Spinal cord (tissue), 10 donors: ENCODE measurements at places on chromosomes 3 and 15. TPM values are rescaled to one million over a fixed set of nuclear protein-coding genes. Genes with fewer than 3 reads are reported as not detected.

CFAP20DC gene
- 1.7 TPM for total RNA-seq

GRCh38 chr15:29682361-29682760 lies 139.9 kb downstream of the TJP1 start:
- DNase-seq, result no peak

DNA sequence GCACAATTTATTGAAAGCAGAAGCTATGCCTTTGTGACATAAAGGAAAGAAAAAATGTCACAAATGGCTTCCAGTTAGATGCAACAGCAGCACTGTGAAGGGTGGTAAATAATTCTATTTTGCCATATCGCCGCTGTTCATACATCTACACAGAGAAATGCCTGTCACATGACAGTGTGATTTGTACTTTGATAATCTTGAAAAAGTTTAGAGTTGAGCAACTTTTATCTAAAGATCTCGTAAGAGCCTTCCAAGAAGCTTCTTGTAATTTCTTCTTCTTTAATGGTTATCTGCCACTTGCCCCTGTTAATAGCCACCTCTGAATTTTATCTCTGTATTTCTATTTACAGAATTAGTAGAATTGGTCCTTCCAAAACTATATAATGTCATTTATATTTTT lies 192.3 kb downstream of the ATP8B4 start:
- no peak for DNase-seq

- no peak for DNase-seq
Measured at GRCh38 chr3:152291649-152292066, 22.9 kb downstream of the MBNL1 start.

- no peak for DNase-seq
Measured at GRCh38 chr3:144774897-144775296, 803.3 kb downstream of the DIPK2A start.

- DNase-seq, result no peak
Measured at GRCh38 chr3:23940775-23941174, 4.3 kb upstream of the NR1D2 start.

ATP13A3 gene
- 139 TPM for total RNA-seq

DNA sequence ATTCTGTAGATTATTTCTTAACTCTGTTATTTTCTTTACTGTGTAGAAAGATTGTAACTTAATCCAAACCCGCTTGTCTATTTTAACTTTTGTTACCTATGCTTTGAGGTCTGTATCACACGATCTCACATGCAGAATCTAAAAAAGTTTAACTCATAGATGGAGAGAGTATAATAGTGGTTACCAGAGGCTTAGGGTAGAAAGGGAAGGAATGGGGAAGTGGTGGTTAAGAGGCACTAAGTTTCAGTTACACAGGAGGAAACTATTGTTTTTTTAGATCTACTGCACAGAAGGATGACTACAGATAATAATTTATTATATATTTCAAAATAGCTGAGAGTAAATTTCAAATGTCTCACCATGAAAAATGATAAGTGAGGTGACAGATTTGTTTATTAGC lies 515.2 kb downstream of the RSL24D1 start:
- no peak for DNase-seq

DNA sequence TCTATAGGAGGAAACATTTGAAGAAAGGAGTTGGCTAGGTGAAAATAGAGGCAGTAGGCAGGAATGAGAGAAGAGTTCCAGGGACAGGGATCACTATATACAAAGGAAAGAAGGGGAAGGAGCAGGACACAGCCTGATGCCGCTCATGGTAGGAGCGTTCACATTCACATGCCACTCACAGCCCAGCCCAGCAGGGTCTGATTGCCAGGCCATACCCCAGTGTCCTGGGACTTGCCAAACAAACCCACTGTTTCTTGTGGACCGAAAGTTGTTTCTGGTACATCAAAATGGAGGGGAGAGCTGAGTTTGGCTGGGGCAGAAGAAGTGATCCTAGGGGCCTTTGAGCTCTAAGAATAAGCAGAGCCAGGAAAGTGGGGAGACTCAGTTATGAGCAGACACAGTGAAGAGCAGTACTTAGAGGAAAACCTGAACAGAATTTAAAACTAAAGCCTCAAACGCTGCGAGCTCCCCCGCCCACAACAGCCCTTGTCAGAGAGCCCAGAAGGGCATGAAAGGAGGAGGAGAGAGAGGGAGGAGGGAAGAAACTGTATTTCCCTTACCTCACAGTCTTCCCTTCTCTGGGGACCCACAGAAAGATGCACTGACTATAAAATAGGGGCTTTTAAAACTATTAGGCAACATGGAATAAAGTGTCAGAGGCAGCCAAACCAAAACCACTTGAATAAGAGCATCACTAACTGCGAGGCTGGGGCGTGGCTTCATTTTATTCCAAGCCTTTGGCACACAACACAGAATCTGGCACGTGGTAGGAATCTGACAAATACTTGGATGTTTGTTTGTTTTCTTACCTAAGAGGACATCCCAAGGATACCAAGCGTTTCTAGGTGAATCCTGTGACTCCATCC lies 129.0 kb downstream of the RPL22L1 start:
- DNase-seq, result no peak

GRCh38 chr3:158771577-158771976 lies 30.3 kb upstream of the MFSD1 start:
- no peak for DNase-seq

- no peak for DNase-seq
Measured at GRCh38 chr3:107132674-107133073, 244.6 kb upstream of the CCDC54 start.

ACTC1 gene
- total RNA-seq, result 2.0 TPM

DNA sequence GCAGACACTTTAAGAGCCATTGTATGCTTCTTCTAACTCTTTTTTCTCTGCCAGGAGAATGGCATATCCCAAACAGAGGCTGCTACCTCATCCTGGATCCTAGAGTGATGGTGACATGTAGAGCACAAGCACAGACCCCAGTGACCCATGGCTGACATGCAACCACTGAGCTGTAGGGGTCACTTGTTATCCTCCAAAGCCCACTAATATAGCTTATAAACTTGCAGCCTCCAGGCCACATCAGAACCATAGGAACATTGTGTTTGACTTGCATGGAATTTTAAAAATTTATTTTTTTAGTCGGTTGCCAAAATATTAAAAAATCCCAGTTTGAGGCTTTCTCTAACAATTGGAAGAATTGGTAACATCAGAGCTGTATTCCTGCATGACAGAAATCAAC lies 283.0 kb upstream of the WNT5A start:
- DNase-seq, result no peak

DNA sequence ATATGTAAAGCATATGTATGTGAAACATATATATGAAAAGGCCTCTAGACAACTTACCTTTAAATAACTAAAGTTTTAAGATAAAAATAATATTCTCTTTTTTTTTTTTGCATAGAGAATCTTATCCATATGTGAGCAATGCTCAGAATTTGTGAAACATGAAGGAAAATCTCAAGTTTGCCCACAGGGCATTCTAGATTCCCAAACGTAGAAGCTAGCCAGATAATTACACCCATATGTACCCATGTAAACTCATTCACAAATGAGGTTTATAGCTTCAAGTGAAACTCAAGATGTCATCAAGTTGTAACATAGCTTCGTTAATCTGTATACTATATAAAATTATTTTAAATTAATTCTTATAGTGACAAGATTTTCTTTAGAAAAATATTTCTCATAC lies 537.3 kb upstream of the NR2F2 start:
- no peak for DNase-seq

DNA sequence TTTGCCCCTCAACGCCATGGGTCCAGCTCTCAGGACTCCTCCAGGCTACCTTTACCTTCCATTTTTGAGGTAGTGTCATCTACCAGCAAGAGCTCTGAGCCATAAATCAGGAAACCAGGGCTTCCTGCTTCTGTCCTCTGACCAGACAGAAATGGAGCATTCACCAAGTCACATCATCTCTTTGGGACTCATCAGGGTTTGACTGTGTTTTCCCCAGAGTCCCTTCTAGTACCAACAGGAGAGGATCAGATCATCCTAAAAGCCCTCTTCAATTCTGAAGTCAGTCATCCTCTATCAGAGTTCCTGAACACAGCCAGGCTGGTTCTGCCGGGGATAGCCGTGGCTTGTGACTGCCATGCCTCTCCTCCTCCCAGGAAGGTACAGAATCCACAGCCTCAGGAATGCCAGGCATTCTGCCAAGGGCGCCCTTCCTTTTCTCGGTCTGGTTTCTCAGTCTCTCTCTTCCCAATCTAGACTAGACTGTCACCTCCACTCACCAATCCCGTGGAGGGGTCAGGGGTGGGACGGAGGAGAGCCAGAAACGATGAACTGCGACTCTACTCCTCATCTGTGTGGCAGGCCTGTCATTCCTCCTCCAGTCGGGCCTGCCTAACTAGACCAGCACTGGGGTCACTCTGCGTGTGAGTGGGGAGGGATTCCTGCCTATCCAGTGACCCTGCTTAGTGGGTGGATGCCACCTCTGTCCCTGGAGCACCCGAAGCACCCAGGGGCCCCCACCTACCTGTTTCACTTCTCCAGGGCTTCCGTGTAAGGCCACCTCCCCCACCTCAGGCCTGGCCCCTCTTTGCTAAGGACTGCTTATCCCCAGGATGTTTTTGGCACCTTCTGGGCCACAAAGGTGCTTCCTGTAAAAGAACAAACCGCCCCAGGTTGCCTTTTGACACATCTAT lies 30.9 kb downstream of the CCNL1 start:
- DNase-seq, result no peak

DNA sequence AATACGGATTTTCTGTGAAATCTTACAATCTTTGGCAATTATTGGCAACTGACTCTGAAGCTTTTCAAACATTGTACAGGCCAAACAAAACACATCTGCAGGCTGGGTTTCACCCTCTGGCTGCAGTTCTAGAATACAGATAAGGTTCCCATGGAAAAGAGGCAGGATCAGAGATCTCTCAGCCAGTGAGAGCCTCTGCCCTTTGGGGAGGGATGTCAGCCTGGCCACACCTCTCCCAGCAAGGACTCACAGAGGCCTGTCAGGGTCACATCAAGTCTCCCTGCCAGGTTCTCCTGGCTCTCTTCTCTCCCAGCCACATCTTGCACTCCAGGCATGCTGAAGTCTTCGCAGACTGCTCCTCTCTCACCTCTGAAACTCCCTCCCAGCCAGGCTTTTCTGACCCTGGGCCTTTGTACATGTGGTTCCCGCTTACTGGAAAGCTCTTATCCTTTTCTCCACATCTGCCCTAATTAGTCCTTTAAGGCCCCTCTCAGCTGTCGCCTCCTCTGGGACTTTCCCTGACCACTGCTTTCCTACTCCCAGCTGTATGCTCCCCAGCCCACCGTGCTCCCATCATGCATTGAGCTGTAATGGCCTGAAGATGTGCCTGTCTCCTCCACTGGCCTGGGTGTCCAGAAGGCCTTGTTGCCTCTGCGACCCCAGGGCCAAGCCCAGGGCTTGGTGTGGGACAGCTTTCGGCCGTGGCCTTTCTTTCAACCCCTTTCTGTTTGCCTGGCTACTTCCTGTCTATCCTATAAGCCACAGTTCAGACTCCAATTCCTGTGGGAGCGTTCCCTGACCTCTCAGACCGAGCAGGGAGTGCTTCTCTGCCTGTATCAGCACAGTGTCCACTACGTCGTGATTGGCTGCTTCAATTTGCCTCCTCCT lies 4.3 kb downstream of the RBP1 start:
- no peak for DNase-seq

ZNF80 gene
- total RNA-seq, result 0.06 TPM

- no peak for DNase-seq
Measured at GRCh38 chr15:68518785-68519430, 59.9 kb upstream of the CORO2B start.

GRCh38 chr15:77988347-77989295 lies 88.9 kb downstream of the TBC1D2B start:
- DNase-seq, result no peak

FAM3D gene
- total RNA-seq, result 0.39 TPM

VEPH1 gene
- 10.6 TPM for total RNA-seq

MYH15 gene
- total RNA-seq, result 1.2 TPM

DNA sequence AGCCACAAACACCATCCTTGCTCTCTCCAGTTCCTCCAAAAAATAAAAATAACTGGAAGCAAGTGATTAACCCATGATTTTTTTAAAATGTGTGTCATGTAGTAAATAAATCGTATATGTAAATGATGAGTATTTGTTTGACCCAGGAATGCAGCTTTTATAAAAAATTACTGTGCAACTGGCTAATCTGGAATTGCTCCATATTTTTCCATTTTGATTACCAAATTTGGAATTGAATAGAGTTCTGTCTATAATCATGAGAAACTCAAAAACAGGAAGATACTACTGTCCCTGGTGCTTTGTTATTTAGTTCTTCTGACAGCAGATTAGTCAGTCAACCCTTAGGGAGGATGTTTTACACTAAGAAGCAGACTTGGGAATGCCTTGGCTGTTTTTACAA lies 116.2 kb downstream of the CCNL1 start:
- no peak for DNase-seq

DNA sequence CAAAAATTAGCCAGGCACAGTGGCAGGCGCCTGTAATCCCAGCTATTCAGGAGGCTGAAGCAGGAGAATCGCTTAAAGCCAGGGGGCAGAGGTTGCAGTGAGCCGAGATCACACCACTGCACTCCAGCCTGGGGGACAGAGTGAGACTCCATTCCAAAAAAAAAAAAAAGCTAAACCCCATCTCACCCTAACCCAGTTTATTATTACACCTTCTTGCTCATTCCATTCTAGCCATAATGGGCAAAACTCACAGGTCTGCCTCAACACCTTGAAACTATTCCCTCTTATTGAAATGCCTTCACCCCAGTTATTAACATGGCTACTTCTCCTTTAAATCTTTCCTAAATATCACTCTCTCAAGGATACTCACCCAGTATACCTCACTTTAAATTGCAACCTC lies 4.1 kb downstream of the SETD2 start:
- no peak for DNase-seq

ZNF717 gene
- 27.3 TPM for total RNA-seq

DNA sequence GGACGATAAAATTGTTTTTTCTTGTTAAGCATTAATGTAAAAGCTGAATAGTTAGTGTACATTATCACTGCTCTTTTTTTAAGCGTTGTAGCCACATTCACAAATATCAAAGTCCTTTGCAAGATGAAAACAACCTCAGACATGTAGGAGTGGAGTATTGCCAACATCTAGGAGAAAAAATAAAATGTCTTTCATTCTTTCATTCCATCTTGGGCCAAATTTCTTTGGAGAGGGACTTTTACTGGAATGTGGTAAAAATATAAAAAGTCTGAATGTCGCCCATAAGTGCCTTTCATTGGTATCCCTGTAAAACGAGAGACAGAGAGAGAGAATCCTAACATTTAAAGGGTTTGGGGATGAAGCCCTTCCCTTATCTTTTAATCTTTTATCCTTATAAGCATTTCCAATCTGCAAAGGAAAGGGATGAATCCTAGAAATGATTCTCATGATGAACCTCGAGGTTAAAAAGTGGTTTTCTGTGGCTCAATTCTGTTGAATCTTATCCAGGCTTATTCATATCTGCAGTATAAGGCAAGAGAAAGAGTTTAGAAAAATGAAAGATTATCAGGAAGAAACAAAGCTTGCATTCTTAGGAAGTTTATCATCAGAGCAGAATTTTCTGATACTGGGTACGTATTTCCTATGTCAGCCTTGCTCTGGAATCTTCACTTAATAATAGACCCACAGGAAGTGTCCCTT lies 1031.7 kb downstream of the MCTP2 start:
- DNase-seq, result no peak

GRAMD2A gene
- total RNA-seq, result 1.8 TPM
